ENCODE measurements at places on chromosomes 7 and 10. TPM values are rescaled to one million over a fixed set of nuclear protein-coding genes. Genes with fewer than 3 reads are reported as not detected.

The EXOSC1 gene
- 57.0 TPM for total RNA-seq

The FGFBP3 gene
- 2.7 TPM for total RNA-seq

The HK1 gene
- 44.6 TPM for total RNA-seq

The ZNF804B gene
- total RNA-seq = not detected

The MEOX2 gene
- total RNA-seq = not detected

The IKZF1 gene
- total RNA-seq = not detected

The CPED1 gene
- total RNA-seq = not detected

The EVX1 gene
- total RNA-seq = 0.10 TPM

The TMEM196 gene
- total RNA-seq = not detected

The SUV39H2 gene
- 23.0 TPM for total RNA-seq

The CRHR2 gene
- total RNA-seq = not detected

The RAPGEF5 gene
- 0.09 TPM for total RNA-seq

All from A549 treated with GW870086 at 1 μM for 4 hours (cell line).